Putamen (tissue), 1 donor: ENCODE measurements at places on chromosomes 12 and 14.
A peak's percentile ranks its signal among the peaks of the same experiment; 100 is the strongest.

GRCh38 chr12:68538726-68539614, 71.7 kb upstream of the RAP1B start:
- DNase-seq: no peak

DNA sequence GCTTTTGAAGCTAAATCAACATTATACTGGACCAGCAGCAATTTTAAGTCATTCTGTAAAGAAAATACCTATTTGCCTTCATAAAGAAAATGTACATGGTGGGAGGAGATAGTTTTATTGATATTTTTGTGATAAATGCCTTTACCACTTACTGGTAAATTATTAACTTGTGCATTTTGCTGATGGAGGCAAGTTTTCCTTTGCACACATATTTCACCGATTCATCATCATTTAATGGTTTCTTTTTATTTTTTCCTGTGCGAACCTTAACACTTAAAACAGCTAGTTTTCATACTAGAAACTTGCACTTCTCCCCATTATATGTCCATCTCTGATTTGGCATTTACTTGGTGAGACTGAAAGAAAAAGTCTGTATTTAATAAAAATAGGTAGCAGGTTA, 239.3 kb downstream of the TRHDE start:
- DNase-seq: no peak

GRCh38 chr12:7344833-7345606, 41.1 kb downstream of the ACSM4 start:
- DNase-seq: no peak

GRCh38 chr12:84741031-84741430, 171.6 kb downstream of the SLC6A15 start:
- no peak for DNase-seq

GRCh38 chr14:104996032-104996431, 10.4 kb downstream of the CLBA1 start:
- DNase-seq: no peak

DNA sequence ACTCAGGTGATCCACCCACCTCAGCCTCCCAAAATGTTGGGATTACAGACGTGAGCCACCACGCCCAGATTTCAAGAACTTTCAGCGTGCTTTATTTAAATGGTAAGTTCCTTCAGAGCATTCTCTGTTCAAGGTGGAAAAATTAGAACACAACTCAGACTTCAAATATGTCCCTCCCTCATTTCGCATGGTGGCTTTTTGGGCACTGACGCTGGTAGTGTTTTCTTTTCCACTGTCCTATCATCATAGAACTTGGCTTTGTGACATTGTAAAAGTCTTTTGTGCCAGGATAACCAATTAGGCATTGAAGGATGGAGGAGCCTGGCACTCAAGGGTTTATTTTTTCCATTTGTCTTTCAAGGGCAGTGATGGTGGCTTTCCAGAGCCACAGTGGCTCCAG, 190.8 kb downstream of the NUAK1 start:
- DNase-seq: no peak

DNA sequence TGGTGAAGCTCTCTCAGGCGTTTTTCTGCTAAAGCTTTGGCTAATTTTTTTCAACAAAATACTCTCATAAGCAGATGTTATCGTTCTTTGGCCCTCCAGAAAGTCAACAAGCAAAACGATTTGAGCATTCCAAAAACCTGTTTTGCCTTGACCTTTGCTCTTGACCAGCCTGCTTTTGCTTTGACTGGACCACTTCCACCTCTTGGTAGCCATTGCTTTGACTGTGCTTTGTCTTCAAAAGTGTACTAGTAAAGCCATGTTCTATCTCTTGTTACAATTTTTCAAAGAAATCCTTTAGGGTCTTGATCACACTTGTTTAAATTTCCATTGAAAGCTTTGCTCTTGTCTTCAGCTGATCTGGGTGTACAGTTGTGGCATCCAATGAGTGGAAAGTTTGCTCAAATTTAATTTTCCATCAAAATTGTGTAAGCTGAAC, 10.7 kb upstream of the ARID4A start:
- no peak for DNase-seq

- DNase-seq: no peak
Observed at GRCh38 chr12:54340846-54341245, 15.9 kb downstream of the COPZ1 start.

- DNase-seq: no peak
Observed at GRCh38 chr12:109532721-109533486, 40.4 kb downstream of the MMAB start.

DNA sequence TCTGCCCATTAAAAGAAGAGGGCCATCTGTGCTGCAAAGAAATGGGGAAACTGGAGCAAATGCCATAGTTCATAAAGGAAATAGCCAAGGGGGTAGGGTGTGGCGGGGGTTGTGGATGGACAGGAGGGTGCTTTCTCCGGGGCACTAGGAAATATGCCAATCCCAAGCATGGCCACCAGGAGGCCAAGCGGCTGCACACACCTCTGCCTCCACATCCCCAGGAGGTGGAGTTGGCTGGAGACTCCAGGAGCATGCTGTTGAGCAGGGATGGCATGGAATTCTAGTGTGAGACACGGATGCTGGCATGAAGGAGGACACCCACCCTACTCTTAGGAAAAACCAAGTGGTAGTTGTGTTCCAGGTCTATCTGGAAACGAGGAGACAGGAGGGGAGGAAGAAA, 25.2 kb downstream of the NID2 start:
- no peak for DNase-seq

DNA sequence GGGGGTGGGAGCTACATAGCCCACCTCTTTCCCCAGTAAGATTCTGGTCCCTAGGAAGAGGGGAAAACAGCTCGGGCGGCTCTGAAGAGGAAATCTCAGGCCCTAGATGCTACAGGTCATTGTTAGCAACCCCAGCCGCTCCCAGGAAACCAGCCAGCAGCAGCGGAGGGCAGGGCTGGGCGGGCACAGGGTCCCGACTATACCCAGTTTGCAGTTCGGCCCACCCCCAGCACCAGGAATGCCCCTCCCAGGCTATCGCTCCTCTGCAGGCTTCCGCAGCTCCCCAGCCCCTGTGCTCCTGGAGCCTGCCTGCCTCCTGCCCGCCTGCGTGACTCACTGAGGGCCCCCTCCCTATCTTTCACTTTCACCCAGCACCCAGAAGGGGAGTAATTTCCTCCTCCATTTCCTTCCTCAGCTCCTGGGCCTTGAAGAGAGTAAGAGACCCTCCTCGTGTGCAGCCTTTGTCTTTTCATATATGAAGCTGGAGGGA, 27.2 kb upstream of the PNMA1 start:
- DNase-seq: no peak

- no peak for DNase-seq
Observed at GRCh38 chr12:129893691-129894090, 10.1 kb downstream of the TMEM132D start.

DNA sequence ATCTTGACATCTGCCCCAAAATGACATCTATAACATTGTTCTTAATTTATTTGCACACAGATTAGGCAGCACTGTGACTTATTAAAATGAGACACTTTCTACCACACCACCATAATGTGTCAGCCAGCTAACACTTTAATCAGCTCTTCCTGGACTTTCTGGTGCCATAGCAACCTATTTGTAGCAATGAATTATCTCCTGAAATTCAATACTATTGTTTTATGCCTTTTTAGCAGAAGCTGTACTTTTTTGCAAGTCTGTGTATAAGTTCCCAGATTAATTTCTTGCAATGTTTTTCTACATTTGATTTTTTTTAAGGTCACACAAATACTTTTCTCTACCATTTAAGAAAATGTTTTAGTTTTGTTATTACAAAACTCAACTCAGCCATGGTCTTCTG, 72.8 kb upstream of the SAV1 start:
- DNase-seq: no peak

GRCh38 chr12:92747151-92747550, 44.4 kb downstream of the PLEKHG7 start:
- DNase-seq: no peak

DNA sequence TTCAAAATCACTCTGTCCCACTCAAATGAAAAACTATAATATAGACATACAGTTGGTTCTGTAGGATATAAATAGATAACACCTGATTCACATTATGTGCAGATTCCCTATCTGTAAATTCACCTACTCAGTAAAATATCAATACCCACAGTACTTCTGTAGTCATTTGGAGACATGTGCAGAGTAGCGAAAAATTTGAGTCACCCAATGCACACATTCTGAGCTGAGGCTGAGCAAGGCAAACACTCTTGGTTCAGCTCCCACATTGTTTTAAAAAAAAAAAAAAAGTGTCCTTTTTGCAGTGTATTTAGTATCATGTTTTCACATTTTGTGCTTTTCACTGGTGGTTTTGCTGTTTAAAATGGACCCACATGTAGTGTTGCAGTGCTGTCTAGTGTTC, 27.3 kb upstream of the BBS10 start:
- no peak for DNase-seq

GRCh38 chr14:58707949-58708348, 70.2 kb downstream of the DACT1 start:
- DNase-seq: no peak

DNA sequence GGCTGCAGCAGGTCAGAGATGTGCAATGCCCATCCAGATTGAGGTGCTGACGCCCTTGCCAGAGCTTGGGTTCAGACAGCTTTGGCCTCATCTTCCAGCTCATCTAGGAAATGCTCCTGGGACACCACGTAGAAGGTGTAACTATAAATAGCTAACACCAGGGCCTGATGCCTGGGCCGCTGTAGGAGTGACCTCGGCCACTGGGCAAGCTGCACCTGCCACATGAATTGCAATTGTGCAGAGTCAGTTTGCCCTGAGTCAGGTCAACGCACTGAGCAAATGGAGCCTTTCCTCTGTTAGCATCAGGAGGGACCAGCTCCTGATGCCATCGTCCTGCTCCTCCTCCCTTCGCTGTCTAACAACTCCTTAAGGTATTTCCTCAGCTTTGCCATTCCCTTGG, 17.4 kb upstream of the DNM1L start:
- no peak for DNase-seq

- no peak for DNase-seq
Observed at GRCh38 chr12:113295886-113296556, 38.9 kb downstream of the SLC8B1 start.

DNA sequence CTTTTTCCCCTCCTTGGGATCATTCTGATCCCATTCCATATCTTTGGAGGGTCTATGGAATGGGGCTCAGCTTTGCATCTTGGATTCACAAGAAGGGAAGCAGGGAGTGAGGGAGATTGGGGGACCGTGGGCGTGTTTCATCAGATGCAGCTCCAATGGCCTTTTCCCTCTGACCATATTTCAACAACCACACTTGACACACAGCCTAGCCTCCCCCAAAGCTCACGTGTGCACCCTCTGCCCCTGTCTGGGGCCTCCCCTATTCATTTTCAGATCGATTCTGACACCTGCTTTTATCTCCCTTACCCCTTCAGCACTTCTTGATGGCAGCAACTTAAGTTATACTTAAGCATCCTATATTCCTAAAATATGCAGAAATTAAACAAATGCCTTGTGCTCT, 126.6 kb downstream of the CHST11 start:
- no peak for DNase-seq

GRCh38 chr12:26126340-26127284, 1.8 kb upstream of the BHLHE41 start:
- peak; percentile 92 for DNase-seq

DNA sequence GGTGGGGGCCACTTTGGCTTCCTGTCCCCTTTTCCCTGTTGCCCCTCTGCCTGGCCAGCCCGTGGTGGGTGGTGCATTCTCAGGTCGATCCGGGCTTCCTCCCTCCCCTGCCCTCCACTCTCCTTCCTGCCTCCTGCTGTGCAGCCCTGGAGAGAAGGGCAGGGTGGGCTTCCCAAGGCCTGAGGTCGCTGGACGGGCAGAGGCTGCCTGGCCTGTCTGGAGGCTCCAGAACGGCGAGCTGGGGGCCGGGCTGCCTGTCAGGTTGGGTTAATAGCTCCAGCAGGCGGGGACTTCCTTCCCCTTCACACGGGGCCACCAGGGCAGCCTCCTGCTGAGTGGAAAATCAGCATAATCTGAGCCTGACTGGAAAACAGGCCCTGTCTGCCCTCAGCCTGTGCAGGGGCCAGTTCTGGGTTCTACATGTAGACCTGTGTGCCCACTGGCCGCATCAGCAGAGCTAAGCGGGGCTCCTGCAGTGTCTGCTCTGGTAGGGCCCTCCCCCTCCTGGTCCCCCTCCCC, 11.3 kb downstream of the KIF26A start:
- DNase-seq: no peak

DNA sequence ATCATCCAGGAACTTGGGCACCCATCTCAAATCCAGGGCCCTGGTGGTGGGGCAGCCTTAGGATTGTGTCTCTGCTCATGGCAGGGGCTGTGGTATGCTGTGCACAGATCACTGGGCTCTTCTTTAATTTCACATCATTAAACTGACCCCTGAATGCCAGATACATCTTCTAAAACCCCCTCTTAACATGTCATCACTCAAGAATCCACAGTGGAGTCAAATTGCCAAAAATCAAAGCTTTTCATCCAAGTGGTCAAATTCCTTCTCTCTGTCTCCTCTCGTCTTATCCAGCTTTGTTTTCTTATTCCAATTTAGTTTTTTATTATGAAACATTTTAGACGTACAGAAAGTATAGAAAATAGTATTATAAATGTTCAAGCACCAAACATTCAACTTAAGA, 97.5 kb downstream of the ADCK1 start:
- DNase-seq: no peak

DNA sequence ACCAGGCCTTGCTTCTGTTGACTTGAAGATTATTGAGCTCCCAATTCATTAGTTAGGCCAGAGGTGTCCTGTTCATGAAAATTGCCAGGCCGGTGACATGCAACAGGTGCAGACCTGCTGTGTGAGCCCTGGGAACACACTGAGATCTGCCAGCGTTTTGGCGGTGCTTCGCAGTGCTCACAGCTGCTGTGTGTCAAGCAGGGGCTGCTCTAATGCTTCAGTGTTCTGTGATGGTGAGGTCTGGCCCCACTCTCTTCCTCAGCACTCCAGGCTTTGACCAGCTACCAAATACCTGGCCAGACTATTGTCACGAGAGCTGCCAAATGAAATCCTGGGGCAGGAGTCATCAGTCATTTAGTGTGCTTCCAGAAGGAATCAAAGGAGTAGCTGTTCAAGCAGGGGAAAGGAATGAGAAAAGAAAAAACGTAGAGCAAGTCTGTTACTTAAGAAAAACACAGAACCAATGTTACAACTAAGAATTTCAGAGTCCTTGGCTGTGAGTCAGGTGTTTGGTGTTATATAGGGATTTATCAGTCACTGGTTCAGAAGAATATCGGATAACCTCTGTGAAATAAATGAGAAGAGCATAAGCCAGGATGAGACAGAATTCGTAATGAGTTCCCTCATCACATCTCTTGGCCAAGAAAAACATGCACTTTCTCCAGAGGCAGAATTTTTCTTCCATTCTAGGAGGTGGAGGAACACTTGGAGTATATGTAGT, 150.8 kb downstream of the FBXL14 start:
- no peak for DNase-seq
